ENCODE measurements at places on chromosomes 16 and 17. TPM values are rescaled to one million over a fixed set of nuclear protein-coding genes. Genes with fewer than 3 reads are reported as not detected.
A peak's percentile ranks its signal among the peaks of the same experiment; 100 is the strongest.

DNA sequence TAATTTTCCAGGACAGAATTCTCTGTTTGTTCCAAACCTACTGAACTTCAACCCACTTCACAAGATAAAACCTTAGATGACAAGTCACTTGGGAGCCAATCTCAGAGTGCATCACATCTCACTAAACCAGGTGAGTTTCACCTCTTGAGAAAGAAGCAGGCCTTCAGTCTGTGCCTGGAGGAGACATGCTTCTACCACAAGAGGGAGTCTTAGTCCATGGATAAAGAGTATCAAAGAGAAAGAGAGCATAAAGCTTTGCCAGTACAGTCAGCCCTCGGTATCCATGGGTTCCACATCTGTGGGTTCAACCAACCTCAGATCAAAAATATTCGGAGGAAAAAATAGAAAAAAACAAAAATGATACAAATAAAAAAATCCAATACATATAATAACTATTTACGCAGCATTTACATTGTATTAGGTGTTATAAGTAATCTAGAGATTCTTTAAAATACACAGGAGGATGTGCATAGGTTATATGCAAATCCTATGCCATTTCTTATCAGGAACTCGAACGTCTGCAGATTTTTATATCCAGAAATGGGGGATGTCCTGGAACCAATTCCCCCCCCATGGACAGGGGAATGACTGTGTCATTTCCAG lies 37.7 kb downstream of the DUSP14 start:
- no peak overlapping the region for H3K27ac ChIP-seq
- H3K4me1 ChIP-seq = no peaks in the 10 kb centered on the region
- H3K36me3 ChIP-seq = peaks cover 59% of the 10 kb centered on the region
- no peaks in the 10 kb centered on the region for H3K27me3 ChIP-seq
- no peak for DNase-seq

GRCh38 chr17:51672065-51672464 lies 411.7 kb downstream of the UTP18 start:
- H3K4me3 ChIP-seq = no peak overlapping the region
- no peak overlapping the region for H3K27ac ChIP-seq
- no peak for DNase-seq
- H3K4me1 ChIP-seq = peaks cover 2% of the 10 kb centered on the region
- no peaks in the 10 kb centered on the region for H3K36me3 ChIP-seq

- no peak overlapping the region for H3K4me3 ChIP-seq
- H3K36me3 ChIP-seq = no peaks in the 10 kb centered on the region
- no peak for DNase-seq
- H3K27ac ChIP-seq = no peak overlapping the region
- no peaks in the 10 kb centered on the region for H3K27me3 ChIP-seq
These were observed 999.9 kb downstream of the KCNJ18 start for GRCh38 chr17:22692066-22692805.

GRCh38 chr17:49739641-49740271 lies 24.2 kb downstream of the FAM117A start:
- peak overlapping the region; percentile 79 for H3K4me3 ChIP-seq
- peak overlapping the region; percentile 96 for H3K27ac ChIP-seq
- peaks cover 16% of the 10 kb centered on the region for H3K36me3 ChIP-seq
- H3K27me3 ChIP-seq = no peaks in the 10 kb centered on the region

GRCh38 chr17:66633317-66633965 lies 201.5 kb upstream of the CACNG5 start:
- peaks cover 64% of the 10 kb centered on the region for H3K4me1 ChIP-seq
- no peaks in the 10 kb centered on the region for H3K27me3 ChIP-seq
- peak overlapping the region; percentile 31 for H3K4me3 ChIP-seq
- peaks cover 24% of the 10 kb centered on the region for H3K36me3 ChIP-seq

DNA sequence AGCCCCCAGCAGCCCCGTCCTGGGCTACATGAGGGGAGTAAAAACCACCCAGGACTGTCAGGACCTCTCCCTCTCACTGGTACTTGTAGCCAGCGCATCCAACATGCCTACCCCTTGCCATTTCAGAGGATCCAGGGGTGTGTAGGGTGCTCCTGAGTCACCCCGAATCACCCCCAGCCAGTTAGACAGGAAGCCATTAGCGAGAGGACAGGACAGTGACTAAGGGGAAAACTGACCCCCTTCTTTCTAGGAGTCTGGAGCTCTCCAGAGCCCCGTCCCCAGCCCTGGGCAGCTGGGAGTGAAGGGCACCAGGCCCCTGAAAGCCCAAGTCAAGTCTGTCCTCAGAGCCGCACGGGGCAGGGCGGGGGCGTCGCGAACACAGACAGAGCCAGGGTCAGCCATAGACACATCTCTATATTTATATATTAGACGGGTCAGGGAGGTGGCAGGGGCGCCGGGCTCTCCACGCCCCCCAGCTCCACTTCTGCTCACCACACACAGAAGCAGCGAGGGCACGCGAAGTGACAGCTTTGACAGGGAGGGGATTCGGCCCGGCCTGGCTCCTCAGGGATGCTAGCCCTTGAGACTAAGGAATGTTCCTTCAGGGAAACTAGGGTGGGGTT lies 485 bp upstream of the GDPD3 start:
- DNase-seq = no peak
- H3K27me3 ChIP-seq = no peaks in the 10 kb centered on the region
- no peak overlapping the region for H3K4me3 ChIP-seq
- no peak overlapping the region for H3K27ac ChIP-seq
- no peaks in the 10 kb centered on the region for H3K4me1 ChIP-seq

- no peak for DNase-seq
- no peaks in the 10 kb centered on the region for H3K27me3 ChIP-seq
- no peak overlapping the region for H3K4me3 ChIP-seq
- no peak overlapping the region for H3K27ac ChIP-seq
- H3K36me3 ChIP-seq = peaks cover 3% of the 10 kb centered on the region
These were observed 98.1 kb downstream of the WNT3 start for GRCh38 chr17:46720408-46720807.

DNA sequence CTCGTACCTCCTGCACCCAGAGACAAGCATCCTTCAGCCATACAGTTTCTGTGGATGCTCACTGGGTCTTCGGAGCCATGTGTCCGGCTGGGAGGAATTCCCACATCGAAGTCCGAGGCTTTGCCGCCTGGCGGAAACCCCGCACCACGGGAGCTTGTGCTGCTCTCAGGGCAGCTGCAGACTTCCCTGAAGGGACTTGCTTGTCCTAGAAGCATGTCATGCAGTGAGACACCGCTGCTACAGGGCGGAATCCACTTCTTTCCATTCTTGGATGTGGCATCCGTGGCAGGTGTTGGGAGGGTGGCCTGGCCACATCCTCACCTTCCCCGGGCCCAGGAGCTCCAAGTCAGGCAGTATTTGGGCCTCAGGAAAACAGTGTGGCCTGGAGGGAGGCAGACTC lies 122.5 kb downstream of the CMIP start:
- H3K4me1 ChIP-seq = peaks cover 34% of the 10 kb centered on the region
- H3K4me3 ChIP-seq = no peak overlapping the region
- H3K27me3 ChIP-seq = no peaks in the 10 kb centered on the region
- H3K36me3 ChIP-seq = peaks cover 13% of the 10 kb centered on the region
- no peak for DNase-seq
- no peak overlapping the region for H3K27ac ChIP-seq

GRCh38 chr17:37792787-37793186 lies 47.9 kb upstream of the HNF1B start:
- H3K4me3 ChIP-seq = no peak overlapping the region
- H3K4me1 ChIP-seq = peaks cover 8% of the 10 kb centered on the region
- peaks cover 18% of the 10 kb centered on the region for H3K27me3 ChIP-seq

GRCh38 chr16:15477802-15478201 lies 43.4 kb downstream of the BMERB1 start:
- no peak for DNase-seq
- H3K4me3 ChIP-seq = no peak overlapping the region
- H3K4me1 ChIP-seq = peaks cover 27% of the 10 kb centered on the region
- peak overlapping the region; percentile 75 for H3K27ac ChIP-seq

DNA sequence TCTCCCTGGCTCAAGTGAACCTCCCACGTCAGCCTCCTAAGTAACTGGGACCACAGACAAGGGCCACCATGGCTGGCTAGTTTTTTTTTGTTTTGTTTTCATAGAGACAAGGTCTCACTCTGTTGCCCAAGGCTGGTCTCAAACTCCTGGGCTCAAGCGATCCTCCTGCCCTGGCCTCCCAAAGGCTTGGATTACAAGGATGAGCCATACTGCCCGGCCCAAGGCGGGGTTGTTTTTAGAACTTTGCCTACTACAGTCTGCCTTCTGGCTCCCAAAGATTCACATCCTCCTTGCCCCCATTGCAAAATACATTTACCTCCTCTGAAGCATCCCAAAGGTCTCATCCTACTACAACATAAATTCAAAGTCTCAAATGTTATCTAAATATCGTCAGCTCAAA lies 49.5 kb upstream of the PHOSPHO1 start:
- peaks cover 7% of the 10 kb centered on the region for H3K27me3 ChIP-seq
- H3K4me3 ChIP-seq = no peak overlapping the region
- H3K4me1 ChIP-seq = no peaks in the 10 kb centered on the region
- no peaks in the 10 kb centered on the region for H3K36me3 ChIP-seq
- H3K27ac ChIP-seq = no peak overlapping the region

GRCh38 chr17:15944759-15945526 lies at the start of gene ADORA2B:
Gene ADORA2B (plus strand): TSS chr17:15945130. CDS start chr17:15945249, 119 bp downstream.
- H3K4me3 ChIP-seq = peak within 1 kb of the TSS; percentile 84
- H3K4me1 ChIP-seq = peaks cover 21% of the 10 kb centered on the region
- no peaks in the 10 kb centered on the region for H3K36me3 ChIP-seq
- H3K27me3 ChIP-seq = peaks cover 44% of the 10 kb centered on the region
- H3K27ac ChIP-seq = peak within 1 kb of the TSS; percentile 70

GRCh38 chr17:74824961-74825627 lies 34.6 kb downstream of the GRIN2C start:
- no peak overlapping the region for H3K27ac ChIP-seq
- no peak overlapping the region for H3K4me3 ChIP-seq
- no peaks in the 10 kb centered on the region for H3K4me1 ChIP-seq
- no peaks in the 10 kb centered on the region for H3K27me3 ChIP-seq
- no peaks in the 10 kb centered on the region for H3K36me3 ChIP-seq
- no peak for DNase-seq

DNA sequence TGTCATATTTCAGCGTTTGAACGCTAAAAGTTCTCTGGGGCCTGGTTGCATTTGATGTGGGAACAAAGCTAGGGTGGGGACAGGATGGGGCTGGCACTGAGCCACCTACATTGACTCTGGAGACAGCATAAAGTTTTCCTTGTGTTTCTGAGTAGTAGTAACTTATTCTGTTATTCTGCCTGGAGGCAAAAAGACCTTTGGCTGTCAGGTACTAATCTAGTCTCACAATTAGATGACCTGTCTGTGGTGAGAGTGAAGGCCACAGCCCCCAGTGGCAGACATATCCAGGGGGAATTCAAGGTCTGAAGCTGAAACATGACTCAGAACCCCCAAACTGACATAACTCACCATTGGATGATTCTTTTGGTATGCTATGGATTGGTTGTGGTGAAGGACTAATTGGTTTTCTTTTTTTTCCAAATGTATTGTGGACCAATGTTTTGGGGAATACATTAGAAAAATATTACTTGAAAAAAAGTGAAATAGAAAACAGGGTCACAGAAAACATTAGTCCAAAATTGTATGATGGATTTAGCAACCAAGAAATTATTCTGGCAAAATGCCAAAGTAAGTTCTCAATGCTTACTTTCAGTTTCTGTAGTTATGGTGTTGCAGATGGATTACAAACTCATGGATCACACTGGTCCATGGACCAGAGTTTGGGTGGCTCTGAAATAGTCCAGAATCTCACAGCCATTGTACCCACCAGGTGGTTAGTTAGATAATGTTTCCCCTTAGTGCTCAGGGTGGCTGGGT lies 10.5 kb upstream of the SALL1 start:
- H3K4me1 ChIP-seq = no peaks in the 10 kb centered on the region
- no peak for DNase-seq
- H3K27ac ChIP-seq = no peak overlapping the region
- H3K4me3 ChIP-seq = no peak overlapping the region

DNA sequence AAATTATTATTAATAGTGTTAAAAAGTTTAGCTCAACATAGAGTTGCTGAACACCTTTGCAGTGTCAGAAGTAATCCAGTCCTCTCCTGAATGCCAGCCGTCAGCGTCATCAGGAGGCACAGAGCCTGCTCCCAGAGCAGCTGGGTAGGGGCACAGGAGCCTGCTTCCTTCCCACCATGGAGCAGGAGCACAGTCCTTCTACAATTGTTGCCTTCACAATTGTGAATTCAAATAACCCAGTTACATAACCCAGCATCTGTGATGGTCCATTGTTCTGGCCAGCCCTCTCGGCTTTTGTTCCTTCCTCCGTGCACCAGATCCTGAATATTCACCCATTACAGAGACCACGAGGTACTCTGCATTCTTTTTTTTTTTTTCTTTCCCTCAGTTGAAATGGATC lies 393.9 kb upstream of the MAF start:
- DNase-seq = no peak
- H3K4me1 ChIP-seq = no peaks in the 10 kb centered on the region
- H3K27ac ChIP-seq = no peak overlapping the region
- H3K27me3 ChIP-seq = no peaks in the 10 kb centered on the region

DNA sequence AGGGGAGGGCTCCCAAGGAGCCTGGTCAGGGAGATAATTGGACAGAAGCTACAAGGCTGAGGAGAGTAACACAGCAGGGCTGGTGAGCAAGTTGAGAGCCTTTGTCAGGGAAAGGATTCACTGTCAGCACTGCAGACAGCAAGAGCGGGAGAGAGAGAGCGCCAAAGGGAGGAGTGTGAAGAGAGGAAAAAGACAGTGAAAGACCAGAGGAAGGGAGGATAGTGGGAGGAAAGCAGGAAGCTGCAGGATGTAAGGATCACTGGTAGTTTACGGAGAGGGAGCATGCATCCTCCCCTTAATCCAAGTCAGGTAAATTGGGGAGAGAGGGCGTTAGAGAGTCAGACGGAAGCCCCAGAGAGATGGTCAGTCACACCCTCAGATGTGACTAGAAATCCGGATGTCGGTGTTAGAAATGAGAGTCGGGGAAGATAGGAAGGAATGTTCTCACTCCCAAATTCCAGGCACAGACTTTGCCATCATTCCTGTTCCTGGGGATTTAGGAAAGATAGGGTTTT lies 13.8 kb upstream of the SPOP start:
- no peak for DNase-seq
- H3K27me3 ChIP-seq = no peaks in the 10 kb centered on the region
- H3K4me1 ChIP-seq = peaks cover 36% of the 10 kb centered on the region
- H3K4me3 ChIP-seq = no peak overlapping the region

- H3K27me3 ChIP-seq = no peaks in the 10 kb centered on the region
- H3K4me3 ChIP-seq = peak overlapping the region; percentile 99
- no peak for DNase-seq
- peak overlapping the region; percentile 95 for H3K27ac ChIP-seq
- peaks cover 35% of the 10 kb centered on the region for H3K4me1 ChIP-seq
These were observed 677 bp downstream of the CBX1 start for GRCh38 chr17:48100591-48101011.

GRCh38 chr16:11675561-11676511 lies 7.6 kb downstream of the SNN start:
- H3K4me1 ChIP-seq = peaks cover 36% of the 10 kb centered on the region
- no peak overlapping the region for H3K4me3 ChIP-seq
- H3K27ac ChIP-seq = no peak overlapping the region
- H3K36me3 ChIP-seq = peaks cover 32% of the 10 kb centered on the region
- H3K27me3 ChIP-seq = no peaks in the 10 kb centered on the region
- no peak for DNase-seq

Gene SOX8
- 0.78 TPM for total RNA-seq

Gene BICDL2
- total RNA-seq = 0.71 TPM

Gene GLTPD2
- total RNA-seq = not detected

Data from activated T-helper 2 cell treated with anti-CD3 and anti-CD28 coated beads, Interferon-gamma antibody, Interleukin-2, Interleukin-4, amounts not matched to agents 10 μg/mL and 5 μg/mL and 100 μg/mL, durations not matched to agents 14 hours and 24 hours and 36 hours (primary cell).